ENCODE measurements at places on chromosomes 1 and 21.
A peak's percentile ranks its signal among the peaks of the same experiment; 100 is the strongest.

DNA sequence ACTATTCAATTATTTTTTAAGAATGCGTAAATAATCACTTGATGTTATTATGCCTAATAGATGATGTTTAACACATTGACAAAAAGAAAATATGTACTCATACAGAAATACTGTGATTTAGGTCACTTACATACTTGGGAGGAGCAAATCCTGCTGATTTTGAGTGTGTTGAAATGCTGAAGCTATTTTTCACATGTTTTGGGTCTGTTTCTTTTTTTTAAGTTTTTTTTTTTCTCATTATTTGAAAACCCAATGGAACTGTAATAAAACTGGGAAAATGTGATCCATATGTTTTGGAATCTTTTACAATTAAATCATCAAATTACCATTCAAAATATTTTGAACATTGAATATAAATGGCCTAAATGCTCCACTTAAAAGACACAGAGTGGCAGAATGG lies 366.2 kb upstream of the ADAMTS5 start:
- peak; percentile 15 for DNase-seq

DNA sequence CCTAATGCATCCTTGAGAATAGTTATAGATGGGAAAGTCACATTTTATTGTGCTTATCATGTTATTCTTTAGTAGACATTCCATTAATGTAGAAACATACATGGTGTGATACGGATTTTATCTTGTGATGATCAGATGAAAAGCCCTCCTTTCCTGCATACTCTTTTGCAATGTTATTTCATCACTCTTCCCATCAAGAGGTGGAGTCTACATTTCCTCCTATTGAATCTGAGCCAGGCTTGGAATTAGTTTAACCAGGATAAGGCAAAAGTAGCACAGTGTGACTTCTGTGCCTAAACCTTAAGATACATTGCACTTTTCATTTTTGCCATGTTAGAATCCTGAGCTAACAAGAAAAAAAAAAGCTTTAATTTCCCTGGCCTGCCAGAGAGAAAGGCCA lies 393.7 kb upstream of the ST6GALNAC5 start:
- peak; percentile 43 for DNase-seq

- DNase-seq: no peak
Measured at GRCh38 chr1:36761113-36761512, 273.2 kb downstream of the GRIK3 start.

DNA sequence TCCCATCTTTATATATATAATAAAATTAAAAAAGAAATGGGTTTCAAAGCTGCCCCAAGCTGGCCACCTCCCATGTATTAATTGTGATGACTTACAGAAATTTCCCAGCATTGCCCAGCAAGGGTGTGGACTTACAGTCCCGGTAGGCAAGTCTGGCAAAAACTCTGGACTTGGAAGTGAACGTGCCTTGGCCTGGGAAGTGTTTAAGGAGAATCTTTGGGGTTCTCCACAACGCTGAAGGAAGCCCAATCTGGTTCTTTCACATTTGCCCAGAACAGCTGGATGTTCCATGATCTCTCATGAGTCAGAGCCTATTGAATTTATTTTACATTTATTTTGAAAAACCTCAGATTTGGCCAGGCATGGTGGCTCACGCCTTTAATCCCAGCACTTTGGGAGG lies 98.4 kb upstream of the SLC45A1 start:
- DNase-seq: no peak

DNA sequence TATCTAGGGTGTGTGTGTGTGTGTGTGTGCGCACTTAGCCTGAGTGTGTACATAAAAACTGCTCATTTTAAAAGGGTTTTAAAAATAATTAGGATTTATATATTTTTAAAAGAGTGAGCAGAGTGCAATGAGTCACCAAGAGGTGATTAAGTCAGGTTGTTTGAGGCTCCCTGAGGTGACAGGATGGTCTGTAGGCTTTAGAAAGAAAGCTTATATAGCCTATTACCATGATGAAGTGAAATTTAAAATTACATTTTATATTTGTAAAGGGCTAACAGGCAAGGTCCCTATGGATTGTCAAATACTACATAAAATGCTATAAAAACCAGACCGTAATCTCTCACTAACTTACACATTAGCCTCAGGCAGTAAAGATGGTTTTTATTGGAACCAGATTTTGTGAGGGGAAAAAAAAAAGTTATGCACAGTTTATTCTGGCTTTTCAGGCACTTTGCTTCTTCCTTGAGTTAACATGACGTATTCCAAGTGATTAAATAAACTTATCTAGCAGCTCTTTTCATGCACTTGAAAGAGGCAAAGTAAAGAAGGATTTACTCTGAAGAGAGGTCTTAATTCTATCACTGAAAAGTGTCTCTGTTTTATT lies 711.7 kb upstream of the PTBP2 start:
- DNase-seq: no peak

- DNase-seq: peak; percentile 22
Measured at GRCh38 chr1:117512728-117513321, 93.0 kb upstream of the TENT5C start.

- DNase-seq: no peak
Measured at GRCh38 chr1:204498981-204499380, 4.4 kb upstream of the PIK3C2B start.

DNA sequence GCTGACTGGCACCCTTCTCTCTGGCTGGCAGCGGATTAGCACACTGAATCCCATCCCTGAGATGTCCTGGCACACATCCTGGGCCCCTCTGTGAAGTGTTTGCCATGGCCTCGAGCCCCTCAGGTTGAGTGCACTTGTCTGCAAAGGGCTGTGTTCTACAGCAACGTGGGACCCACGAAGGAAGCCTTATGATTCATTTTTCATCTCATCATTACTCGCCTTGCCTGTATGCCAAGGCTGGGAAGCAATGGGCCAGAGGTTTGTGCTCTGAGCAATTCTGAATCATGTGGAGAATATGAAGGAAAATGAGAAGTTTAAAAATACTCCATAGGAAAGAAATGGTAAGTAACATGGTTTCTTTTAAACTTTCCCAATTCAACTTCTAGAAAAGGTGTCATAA lies 124.8 kb upstream of the LMO4 start:
- DNase-seq: peak; percentile 78

DNA sequence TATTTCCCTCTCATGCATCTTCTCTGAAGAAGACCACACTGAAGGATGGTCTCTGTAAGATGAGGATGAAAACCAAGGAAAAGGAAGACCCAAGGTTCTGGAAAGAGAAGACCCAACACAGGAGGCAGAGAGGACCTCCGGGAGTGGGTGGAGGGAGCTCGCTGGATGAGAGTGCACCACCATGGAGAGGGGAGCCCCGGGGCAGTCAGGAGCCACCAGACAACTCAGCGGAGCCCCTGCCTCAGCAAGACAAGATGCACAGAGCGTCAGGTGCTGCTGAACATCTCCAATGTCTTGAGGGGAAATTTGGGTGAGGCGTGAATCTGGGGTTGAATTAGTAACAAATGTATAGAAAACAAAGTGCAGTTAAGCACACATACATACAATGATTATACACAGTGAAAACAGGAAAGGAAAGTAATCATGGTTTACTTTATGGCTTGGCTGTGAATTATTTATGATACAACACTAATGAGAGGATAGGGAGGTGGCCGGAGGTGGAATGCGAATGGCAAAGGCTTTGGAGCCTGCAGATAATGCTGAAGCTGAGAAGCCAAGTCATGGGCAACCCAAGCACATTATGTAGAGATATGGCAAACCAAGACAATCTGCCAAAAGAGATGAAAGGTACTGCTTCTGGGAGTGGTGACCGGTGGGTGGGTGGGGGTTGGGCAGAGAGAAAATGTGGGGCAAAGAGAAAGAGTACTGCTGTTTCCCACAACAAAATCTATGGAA lies 80.4 kb upstream of the EDN2 start:
- DNase-seq: no peak

DNA sequence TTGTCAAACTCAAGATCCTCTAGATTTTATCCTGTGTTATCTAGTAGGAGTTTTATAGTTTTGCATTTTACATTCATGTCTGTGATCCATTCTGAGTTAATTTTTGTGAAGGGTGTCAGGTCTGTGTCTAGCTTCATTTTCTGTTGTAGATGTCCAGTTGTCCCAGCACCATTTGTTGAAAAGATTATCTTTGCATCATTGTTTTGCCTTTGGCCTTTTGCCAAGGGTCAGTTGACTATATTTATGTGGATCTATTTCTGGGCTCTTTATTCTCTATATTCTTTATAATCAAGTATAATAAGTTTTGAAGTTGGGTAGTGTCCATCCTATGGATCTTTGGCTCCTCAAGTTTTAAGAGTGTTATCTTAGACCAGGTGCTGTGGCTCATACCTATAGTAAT lies 21.9 kb downstream of the TRAF5 start:
- no peak for DNase-seq

DNA sequence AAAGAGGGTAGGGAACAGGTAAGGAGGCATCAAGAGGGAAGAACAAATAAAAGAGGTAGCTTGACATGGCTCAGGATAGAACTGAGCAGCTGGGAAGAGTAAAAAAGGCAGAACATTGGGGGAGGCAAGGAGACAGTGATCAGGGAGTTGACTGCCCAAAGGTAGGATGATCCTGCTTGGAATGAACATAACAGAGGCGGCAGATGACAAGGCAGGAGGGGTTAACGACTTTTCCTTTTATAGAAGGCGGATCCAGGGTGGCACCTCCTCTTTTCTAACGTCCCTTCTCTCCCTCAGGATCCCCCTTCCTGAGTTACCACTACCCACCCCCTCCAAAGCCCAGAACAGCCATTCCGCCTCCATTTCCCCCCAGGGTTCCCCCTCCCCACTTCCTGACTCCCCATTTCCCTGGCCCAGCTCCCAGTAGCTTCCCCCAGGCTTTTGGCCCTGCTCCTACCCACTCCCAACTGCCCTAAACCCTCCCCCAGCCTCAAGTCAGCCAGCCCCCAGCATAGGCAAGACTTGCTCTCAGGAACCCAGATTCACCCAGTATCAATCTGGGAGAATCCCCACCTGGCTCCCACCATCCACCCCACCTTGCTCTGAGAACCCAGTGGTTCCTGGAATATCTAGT lies 769 bp upstream of the ADAMTS4 start:
- DNase-seq: peak; percentile 23

GRCh38 chr1:204041232-204041767 lies 31.6 kb upstream of the SOX13 start:
- DNase-seq: peak; percentile 20

GRCh38 chr1:202165267-202165941 lies 5.0 kb upstream of the PTPN7 start:
- no peak for DNase-seq

GRCh38 chr1:182586380-182586779 lies 2.7 kb downstream of the RNASEL start:
- DNase-seq: no peak

GRCh38 chr1:159746666-159747065 lies 32.3 kb upstream of the CRP start:
- DNase-seq: no peak

DNA sequence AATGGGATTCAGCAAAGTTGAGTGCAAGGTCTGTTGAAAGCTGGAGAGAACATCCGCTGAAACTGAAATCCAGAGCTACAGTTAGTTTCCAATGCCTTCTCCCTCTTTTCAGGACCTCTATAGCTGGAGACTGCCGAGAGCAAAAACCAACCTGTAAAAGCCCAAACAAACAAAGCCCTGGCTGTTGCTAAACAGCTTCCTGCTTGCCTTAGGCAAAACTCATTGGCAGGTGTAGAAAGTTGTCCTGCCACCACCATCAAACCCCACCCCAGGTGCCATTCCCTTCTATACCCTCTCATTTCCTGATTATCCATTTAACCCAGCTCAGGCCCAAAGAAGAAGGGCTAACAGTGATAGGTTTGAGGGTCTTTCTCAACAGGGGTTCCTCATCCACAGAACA lies 24.7 kb downstream of the SCYL3 start:
- DNase-seq: no peak

GRCh38 chr1:231853588-231854207 lies 227.1 kb downstream of the DISC1 start:
- DNase-seq: no peak

DNA sequence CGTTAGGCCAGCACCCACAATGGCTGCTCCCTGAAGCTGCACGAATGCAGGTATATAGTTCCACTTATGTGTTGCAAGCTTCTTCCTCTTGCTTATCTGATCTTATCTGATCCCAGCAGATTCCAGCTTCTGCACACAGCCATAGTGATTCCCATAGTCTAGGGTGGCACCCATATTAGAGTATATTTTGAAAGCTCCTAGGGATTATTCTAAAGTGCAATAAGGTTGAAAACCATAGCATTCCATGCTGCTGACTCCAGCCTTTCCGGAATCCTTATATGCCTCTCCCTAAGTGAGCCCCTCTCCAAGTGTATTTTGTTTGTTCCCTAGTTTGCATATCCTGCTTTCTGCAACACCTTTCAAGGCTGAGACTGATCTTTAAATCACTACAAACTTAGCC lies 432.0 kb downstream of the SETD4 start:
- DNase-seq: peak; percentile 61

DNA sequence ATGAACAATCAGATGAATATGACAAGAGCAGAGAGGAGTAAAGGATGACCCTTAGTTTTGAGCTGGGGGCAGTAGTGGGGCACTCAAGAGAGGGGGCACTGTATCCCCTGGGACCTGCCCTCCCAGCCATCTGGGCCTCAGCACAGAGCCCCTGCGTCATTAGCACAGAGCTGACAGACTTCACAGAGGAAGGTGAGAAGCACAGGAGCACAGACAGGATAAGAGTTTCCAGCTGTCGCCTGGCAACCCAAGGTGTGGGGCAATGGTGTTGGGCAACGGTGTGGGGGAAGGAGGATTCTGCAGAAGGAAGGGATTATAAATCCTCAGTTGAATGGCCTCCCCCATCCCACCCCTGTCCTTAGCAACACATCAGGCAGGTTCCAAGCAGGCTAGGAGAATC lies 30.2 kb downstream of the RAB3B start:
- DNase-seq: no peak

DNA sequence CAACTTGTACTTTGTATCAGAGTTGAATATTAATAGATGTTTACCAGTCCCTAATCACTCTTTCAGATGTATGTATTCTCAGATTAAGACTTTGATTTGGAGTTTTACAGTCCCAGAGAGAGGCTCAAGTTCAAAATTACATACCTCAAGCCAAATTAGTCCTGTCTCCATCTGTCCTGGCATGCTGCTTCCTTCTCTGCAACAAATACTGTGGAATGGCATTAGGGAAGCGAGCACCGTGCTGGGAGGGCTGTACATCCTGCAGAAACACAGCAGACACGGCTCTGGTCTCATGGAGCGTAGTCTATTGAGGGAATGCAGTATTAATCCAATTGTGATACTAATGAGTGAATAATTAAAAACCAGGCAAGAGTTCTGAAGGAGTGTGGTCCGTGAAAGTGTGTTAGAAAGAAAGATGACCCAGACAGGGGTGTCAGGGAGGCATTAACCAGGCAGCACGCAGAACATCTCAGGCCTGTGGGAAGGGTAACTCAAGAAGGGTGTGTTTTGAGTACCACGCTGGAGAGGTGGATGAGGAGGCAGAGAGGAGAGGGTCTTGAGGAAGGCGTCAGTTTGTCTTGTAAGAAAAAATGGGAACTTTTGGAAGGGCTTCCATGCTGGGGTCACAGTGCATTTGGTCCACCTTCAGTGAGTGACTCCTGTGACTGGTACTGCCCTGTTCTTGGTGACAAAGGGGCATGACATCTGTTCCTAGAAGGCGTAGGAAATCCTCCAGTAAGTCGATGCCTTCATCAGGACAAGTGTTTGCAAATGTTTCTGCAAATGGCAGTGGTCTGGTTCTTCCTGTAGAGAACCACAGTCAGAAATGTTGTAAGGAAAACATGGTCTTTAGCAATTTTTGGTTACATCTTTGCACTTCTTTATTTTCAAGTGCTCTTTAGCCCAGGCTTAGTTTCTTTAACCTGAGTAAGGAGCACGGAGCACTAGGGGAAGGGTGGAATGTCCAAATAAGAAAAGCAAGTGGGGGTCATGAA lies 1.6 kb downstream of the RAB4A start:
- no peak for DNase-seq

- no peak for DNase-seq
Measured at GRCh38 chr21:31374395-31374794, 30.3 kb upstream of the TIAM1 start.

All from fibroblast of skin of right biceps (primary cell).